Activated CD8-positive, alpha-beta T cell treated with anti-CD3 and anti-CD28 coated beads, Interleukin-2, amount 10 ng/mL, durations not matched to agents 7 days and 5 days (primary cell): ENCODE measurements at places on chromosomes 16 and 17. TPM values are rescaled to one million over a fixed set of nuclear protein-coding genes. Genes with fewer than 3 reads are reported as not detected.

The ITGB4 gene
- total RNA-seq, result 2.0 TPM

The HYDIN gene
- total RNA-seq, result not detected

The NRN1L gene
- 1.2 TPM for total RNA-seq

The KLHL11 gene
- 13.2 TPM for total RNA-seq

The ADGRG1 gene
- 3.7 TPM for total RNA-seq

The WNT3 gene
- not detected for total RNA-seq

The LGALS9C gene
- total RNA-seq, result 2.6 TPM

The PPP1R27 gene
- total RNA-seq, result not detected

The FOXO3B gene
- total RNA-seq, result 4.4 TPM
